Dermis microvascular lymphatic vessel endothelial cell (primary cell): ENCODE measurements at places on chromosomes 16 and 17.

DNA sequence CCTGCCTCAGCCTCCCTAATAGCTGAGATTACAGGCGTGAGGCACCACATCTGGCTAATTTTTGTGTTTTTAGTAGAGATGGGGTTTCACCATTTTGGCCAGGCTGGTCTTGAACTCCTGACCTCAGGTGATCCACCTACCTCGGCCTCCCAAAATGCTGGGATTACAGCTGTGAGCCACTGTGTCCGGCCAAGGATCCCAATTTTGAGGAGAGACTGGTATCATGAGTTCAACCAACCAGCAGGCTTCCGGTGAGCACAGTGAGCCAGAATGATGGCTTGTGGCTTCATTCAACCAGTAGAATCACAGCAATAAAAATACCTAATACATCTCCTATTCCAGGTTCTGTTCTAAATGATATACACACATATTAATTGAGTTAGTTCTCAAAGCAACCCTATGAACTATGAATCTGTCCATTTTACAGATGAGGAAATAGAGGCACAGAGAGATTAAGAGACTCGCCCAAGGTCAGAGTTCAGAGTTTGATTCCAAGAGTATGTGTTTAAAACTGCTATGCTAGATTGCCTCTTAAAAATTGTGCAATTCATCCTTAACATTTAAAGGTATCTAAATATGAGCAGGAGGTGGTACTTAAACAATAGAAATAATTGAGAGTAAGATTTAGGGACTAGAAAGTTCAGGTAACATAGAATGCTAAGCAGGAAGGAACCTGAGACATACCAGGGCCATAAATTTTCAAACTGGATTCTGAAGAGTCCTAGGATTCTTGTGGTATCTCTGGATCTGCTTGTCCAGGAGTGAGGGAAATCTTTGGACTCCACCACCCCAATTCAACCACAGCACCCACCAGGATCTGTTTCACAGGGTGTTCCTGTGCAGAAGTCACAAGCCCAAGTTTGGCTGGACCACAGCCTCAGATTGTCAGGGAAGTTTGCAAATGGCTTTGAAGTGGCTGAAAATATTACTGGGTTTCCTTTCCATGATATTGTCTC is 25.1 kb downstream of the CCDC42 start:
- no peak for DNase-seq

- DNase-seq, result no peak
Measured at GRCh38 chr17:79749156-79749815, 18.5 kb downstream of the ENPP7 start.

- DNase-seq, result no peak
Measured at GRCh38 chr17:8892338-8892690, 24.8 kb upstream of the PIK3R6 start.

GRCh38 chr17:78356101-78356713 is 3.7 kb downstream of the SOCS3 start:
- DNase-seq, result no peak

DNA sequence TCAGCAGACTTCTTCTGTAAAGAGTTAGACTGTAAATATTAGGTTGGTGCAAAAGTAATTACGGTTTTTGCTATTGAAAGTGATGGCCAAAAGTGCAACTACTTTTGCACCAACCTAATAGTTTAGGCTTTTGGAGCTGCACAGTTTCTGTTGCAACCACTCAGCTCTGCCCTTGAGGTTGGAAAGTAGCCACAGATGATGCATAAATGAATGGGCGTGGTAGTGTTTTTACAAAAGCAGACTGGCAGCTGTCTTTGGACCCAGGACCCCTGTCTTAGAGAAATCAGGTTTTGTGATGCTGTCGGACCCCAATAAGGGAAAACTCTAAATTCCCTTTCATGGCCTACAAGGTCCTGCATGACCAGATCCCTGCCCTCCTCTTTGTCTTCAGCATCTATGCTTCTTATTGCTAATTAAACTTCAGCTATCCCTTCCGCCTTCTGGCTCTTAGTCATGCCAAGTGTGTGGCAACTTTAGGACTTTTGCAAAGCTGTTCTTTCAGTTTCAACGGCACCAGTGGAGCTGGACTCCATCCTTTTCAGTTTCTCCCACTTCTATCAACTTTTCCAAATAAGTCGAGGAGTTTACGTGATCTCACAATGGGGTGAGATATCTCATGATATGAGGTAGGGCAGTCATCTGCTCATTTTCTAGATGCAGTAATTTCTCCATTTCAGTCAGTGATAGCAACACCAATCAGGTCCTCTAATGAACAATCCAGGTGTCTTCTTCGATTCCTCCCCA is 232.3 kb downstream of the XYLT1 start:
- no peak for DNase-seq

- DNase-seq, result no peak
Measured at GRCh38 chr17:49924589-49924988, 44.4 kb upstream of the DLX4 start.

GRCh38 chr17:82447876-82448275 is 2.7 kb downstream of the CYBC1 start:
- DNase-seq, result no peak

GRCh38 chr17:44083250-44083849 is 12.8 kb downstream of the G6PC3 start:
- DNase-seq, result peak; percentile 60

DNA sequence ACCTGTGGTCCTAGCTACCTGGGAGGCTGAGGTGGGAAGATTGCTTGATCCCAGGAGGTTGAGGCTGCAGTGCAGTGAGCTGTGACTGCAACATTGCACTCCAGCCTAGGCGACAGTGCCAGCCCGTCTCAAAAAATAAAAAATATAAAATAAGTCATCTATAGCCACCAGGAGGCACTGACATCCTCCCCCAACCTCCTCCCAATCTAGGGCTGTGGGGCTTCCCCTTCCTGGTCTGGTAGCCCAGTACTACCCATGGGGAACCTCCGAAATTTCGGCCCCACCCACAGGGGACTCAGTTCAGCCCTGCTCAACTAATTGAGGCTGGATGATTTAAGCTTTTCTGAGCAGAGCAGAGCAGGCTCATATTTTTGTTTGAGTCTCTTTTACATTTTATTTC is 3.2 kb downstream of the ZSCAN10 start:
- no peak for DNase-seq

DNA sequence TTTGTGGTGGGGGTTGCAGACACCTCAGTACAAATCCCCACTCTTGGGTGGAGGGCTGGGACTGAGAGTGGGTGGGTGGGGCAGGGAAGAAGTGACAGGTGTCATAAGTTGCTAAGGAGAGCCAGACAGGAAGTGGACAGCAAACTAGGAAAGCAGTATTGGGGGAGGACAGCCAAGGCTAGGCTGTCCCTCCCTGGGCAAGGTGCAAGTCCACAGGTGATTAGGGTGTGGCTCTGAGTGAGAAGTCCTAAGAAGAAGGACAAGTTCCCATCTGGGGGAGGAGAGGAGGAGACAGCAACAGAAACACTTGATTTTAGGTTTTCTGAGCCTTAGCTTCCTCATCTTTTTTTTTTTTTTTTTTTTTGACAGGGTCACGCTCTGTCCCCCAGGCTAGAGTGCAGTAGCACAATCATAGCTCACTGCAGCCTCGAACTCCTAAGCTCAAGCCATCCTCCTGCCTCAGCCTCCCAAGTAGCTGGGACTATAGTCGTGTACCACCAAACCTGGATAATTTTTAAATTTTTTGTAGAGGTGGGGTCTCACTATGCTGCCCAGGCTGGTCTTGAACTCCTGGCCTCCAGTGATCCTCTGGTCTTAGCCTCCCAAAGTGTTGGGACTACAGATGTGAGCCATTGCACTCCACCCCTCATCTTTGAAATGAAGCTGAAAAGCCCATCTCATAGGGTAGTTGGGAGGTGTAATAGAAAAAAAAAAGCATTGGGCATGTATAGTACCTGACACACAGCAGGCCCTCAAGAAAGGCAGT is 2.5 kb downstream of the MAPK3 start:
- no peak for DNase-seq

GRCh38 chr16:27628241-27628942 is 78.4 kb downstream of the KATNIP start:
- no peak for DNase-seq

GRCh38 chr16:88534638-88535190 is 35.5 kb upstream of the ZC3H18 start:
- DNase-seq, result no peak

GRCh38 chr17:726271-726919 is 6.0 kb upstream of the TLCD3A start:
- DNase-seq, result no peak

DNA sequence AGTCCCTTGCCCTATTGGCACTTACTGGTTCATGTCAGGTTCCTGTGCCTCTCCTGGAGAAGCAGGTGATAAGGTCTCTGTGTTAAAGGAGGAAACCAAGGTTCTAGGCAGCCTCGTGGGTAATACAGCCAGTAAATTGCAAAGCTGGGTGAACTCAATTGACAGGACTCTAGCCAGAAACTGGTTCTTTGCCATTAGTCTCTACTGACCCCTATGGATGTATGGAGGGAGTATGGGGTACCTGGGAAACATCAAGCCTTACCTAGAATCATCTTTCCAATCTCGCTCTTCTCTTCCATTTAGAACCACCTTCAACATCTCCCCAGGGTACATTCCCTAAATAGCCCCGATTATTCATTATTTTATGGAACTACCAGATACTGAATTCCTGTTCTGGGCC is 169.3 kb downstream of the CDH13 start:
- DNase-seq, result no peak

DNA sequence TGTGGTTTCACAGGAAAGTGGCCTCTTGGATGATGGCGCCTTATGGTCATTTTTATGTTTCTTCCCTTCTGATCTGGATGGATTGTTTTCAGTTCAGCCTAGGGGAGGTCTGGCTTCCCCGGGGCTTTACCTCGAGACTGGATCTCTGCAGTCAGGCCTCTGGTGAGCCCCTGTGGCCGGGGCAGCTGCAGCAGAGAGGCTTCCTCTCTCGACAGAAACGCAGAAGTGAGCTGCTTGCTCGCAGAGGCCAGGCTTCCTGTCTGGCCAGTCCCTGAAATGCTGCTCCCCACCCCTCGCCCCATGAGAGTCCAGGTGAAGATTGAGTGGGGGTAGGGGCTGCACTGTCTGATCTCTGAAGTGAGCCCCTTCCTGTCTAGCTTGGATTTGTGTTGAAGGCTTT is 44.0 kb downstream of the PLCG2 start:
- DNase-seq, result no peak

DNA sequence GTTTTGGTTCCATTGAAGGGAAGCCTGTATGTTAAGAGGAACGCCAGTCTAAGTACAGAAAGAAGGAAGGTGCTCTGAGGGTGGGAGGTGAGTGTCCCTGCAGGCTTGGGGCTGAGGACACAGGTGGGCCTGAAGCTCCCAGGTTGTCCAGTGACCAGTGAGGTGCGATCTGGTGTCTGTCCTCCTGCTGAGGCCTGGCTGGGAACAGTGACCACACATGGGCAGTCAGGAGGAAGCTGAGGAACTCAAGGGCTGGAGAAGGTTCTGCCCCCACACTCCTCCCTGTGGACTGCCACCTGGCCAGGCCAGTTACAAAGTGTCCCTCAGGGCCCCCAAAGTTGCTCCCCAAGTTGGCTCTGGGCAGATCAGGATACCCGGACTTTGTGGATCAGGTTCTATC is 102.1 kb downstream of the N4BP1 start:
- DNase-seq, result no peak

DNA sequence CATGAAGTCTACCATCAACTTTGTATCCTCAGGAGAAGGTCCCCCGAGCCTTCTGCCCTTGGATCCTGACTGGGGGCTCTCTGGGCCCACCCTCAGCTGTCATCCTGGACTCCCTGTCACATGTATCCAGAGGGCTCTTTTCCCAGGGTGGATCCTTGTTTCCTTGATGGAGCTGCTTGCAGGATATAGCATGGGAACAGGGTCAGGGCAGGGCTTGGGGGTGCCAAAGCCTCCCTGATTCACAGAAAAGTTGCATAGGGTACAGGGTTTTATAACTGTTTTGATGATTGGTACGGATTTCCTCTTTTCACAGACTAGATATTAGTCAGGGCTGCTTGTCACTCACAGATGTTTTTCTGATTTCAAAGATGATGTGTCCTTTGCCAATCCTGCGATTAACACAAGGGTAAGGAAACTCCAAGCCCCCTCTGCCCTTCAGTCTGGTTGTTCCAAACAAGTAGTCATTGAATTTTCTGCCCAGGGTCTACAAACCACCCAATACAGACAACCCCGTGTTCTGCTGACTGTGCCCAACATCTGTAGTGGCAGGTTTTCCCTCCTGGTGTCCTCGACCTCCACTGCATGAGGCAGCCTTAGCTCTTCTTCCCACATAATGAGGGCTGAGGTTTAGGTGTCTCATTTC is 20.6 kb upstream of the SLC35G3 start:
- no peak for DNase-seq

DNA sequence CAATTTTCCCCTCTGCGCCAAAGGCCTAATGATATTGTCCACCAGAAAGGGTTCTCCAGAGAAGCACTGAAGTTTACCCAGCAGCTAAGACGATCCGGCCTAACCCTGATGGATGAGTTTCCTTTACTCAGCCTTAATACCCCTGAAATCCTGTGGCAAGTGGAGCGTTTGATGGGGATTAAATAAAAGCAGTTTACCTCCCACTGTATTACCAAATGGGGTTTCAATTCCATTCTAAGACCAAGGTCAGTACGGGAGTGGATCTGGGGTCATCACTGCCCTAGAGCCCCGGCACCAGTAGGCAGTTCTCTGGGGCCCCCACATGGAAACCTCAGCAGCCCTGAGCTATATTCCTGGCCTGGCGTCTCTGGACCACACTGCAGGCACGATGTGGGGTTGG is 97.1 kb upstream of the NOL11 start:
- no peak for DNase-seq

- no peak for DNase-seq
Measured at GRCh38 chr17:77386502-77387192, 245.9 kb downstream of the SEC14L1 start.

GRCh38 chr17:51118330-51119195 is 2.1 kb downstream of the SPAG9 start:
- DNase-seq, result peak; percentile 63

- DNase-seq, result no peak
Measured at GRCh38 chr17:69872675-69873262, 202.3 kb upstream of the KCNJ16 start.

DNA sequence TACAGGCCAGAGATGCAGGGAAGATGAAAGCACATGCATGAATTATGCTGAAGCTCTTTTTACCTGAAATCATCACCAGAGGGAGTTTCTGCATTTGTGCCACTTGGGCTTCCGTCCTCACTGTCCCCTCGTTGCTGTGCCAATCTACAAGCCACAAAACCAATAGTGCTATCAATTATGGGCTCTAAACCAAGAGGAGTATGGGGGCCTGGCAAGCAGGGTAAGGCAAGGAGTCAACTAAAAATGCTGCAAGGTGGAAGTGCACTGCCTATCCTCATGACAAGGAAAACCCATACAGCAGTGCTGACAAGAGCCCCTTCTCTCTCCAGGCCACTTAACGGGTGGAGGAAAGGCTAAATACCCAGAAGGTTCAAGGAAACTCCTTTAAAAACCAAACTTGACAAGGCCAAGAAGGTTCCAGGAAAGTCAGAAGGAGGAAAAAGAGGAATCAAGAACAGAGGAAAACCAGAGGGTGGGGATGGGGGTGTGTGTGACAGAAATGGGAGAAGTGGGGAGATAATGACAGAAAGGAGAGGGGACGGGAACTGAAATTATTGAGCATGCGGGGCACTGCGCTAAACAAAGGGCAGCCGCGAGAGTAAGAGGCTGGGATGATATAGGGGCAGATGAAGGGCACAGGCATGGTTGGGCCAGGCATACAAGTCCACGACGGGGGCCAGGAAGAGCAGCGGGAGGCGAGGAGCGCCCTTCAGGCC is 674 bp downstream of the C17orf75 start:
- DNase-seq, result peak; percentile 48

- no peak for DNase-seq
Measured at GRCh38 chr16:71883168-71883848, 674 bp downstream of the ZNF821 start.
